Hepatocyte (in vitro differentiated cells): ENCODE measurements at places on chromosomes 16 and 17. TPM values are rescaled to one million over a fixed set of nuclear protein-coding genes. Genes with fewer than 3 reads are reported as not detected.

The PRSS36 gene
- 1.4 and 2.1 TPM in 2 replicates for polyA plus RNA-seq

DNA sequence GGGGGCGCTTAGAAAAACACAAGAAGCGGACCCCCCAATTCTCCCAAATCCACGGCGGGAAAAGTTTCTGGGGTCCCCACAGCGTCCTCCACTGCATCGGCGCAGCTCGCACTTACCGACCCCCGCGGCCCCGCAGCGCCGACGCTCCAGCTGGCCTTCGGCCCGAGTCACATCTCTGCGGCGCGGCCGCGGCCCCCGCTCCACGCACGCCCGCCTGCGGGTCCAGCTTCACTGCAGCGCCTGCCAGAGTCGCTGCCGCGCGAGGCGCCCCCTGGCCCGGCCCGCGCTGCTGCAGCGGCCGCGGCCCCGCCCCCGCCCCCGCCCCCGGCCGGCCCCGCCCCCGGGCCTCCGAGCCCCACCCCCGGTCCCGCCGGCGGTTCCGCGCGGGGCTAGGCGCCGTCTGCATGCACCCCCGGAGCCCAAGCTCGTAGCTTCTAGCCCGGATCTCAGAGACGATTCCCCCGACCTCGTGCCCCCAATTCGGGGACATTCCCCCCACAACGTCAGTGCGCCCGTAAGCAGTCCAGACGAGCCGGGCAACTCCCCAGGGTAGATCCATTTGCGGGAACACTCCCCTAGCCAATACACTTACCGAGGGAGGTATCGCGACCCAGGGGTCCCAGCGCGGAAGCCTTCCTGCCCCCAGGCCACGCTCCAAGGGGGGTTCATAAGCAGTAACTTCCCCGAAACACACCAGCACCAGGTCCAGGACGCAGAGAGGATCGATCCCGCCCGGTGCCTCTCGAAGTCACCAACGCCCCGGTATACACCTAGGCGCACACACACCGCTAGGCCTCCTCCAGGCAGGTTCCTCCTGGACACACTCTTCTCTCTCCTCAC lies at the start of gene GPRC5B:
Gene GPRC5B, minus strand, starts transcription at position 238 of the 840 bp plus-strand sequence. CDS start 12,003 bp downstream, outside the sequence.
- H3K36me3 ChIP-seq: no peaks in the 10 kb centered on the region
- H3K27me3 ChIP-seq: no peaks in the 10 kb centered on the region
- no peaks in the 10 kb centered on the region for H3K4me1 ChIP-seq
- H3K27ac ChIP-seq: peak within 1 kb of the TSS; percentile 71

DNA sequence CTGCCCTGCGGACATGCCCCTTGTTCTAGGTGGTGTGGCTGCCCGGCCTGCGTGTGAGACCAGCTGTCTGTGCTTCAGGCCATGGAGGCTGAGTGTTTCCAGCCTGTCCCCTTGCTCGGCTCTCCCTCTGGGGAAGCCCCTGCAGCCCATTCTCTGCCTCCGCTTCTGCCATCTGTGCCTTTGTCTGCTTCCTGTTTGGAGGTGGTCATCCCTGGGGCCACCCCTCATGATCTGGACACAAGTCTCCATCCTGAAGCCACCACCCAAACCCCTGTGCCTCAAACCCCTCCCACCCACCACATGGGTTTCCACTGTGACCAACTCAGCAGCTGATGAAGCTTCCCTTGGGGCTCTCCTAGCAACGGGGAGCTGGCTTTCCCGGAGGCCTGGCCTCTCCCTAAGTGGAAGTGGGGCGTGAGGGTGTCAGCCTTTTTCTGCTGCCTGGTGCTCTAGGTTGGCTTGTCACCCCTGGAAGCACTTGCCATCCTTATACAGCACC lies 184.9 kb downstream of the SEC14L1 start:
- DNase-seq: peak; percentile 9
- peak overlapping the region; percentile 97 for H3K27ac ChIP-seq
- H3K27me3 ChIP-seq: no peaks in the 10 kb centered on the region

The NLRC3 gene
- 0.15 and 0.17 TPM in 2 replicates for polyA plus RNA-seq

DNA sequence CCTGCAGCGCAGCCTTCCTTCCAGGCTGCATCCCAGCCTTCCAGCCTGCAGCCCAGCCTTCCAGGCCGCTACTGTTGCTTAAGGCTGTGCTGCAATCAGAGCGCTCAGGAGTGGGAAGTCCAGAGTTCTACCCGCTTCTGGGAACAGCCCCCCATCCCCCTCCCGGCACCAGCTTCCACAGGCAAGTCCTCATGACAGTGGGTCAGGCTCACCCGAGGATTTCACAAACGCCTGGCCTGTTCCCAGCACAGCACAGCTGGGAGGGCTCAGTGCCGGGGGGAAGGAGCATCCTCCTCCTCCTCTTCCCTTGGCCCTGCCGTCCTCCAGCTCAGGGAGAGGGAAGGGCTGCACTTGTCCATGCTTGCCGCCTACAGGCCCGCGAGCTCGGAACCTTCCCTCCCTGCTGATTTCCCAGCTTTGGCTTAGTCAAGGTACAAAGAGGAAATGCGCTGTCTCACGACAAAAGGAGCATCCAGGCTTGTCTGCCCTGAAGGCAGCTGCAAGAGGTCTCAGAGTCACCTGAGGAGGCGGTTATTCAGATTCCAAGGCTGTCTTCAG lies 8.3 kb downstream of the SOCS3 start:
- peak; percentile 93 for DNase-seq
- H3K27me3 ChIP-seq: no peaks in the 10 kb centered on the region
- no peaks in the 10 kb centered on the region for H3K36me3 ChIP-seq
- peak overlapping the region; percentile 99 for H3K27ac ChIP-seq
- H3K4me3 ChIP-seq: no peak overlapping the region
- H3K4me1 ChIP-seq: peaks cover 37% of the 10 kb centered on the region
